SK-MEL-5 (cell line): ENCODE measurements at places on chromosomes 4 and X. TPM values are rescaled to one million over a fixed set of nuclear protein-coding genes. Genes with fewer than 3 reads are reported as not detected.

- DNase-seq, result no peak
Observed at GRCh38 chr4:137934911-137935310, 307.2 kb downstream of the SLC7A11 start.

DNA sequence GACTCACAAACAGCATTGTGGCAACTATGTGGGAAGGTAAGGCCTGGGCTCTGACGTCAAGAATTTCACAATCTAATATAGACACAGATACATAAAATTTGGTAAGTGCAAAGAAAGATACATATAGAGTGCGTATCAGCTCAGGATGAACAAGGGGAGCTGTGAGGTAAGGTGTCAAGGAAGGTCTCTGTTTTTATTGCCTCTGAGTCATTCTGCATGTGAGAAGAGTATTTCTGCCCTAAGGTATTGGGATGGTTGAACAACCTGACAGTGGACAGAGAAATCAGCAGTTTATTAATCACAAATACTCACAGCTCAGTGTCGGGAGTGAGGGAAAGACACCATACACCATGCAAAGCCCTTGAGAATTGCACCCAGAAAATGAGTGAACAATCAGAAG lies 89.8 kb downstream of the COMMD8 start:
- DNase-seq, result peak; percentile 22

DNA sequence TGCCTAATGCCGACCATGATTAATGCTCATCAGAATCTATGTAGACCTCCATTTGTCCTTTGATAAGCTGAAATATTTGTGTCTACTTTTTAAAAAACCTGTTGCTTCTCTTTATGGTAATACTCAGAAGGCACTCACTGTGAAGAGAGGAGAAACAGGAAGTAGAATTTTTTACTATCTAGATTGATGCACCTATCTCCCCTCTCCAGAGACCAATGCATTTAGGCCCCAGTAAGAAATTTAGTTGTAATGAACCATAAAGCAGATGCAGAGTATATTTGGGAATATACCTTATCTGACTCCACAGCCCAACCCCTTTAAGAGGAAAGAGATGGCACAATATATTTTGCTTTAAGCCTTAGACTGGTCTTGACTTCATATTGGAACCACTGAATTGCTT lies 11.1 kb downstream of the TBL1X start:
- no peak for DNase-seq

DNA sequence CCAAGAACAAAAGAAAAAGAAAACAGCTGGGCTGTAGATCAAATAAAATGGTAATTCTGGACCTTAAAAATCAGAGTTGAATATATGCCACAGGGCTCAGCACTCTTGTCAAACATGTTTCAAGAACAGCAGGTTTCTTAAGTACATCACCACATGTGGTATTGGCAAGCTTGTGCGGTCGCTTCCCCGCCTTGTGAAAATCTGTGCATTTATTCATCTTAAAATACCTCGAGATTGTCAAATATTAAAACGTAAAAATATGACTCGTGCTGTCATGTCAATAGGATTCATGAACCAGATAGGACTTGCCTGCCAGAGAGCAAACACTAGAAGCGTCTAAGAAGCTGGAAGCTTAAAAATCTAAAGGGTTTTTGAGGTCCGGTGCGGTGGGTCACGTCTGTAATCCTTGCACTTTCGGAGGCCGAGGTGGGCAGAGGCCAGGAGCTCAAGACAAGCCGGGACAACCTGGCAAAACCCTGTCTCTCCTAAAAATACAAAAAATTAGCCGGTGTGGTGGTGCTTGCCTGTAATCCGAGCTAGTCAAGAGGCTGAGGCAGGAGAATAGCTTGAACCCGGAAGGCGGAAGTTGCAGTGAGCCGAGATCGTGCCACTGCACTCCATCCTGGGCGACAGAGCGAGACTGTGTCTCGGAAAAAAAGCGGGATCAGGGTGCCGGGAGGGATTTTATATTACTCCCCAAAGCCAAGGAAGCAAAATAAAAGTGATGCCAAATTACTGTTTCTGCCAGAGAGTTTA lies 40.2 kb upstream of the TMEM154 start:
- no peak for DNase-seq

DNA sequence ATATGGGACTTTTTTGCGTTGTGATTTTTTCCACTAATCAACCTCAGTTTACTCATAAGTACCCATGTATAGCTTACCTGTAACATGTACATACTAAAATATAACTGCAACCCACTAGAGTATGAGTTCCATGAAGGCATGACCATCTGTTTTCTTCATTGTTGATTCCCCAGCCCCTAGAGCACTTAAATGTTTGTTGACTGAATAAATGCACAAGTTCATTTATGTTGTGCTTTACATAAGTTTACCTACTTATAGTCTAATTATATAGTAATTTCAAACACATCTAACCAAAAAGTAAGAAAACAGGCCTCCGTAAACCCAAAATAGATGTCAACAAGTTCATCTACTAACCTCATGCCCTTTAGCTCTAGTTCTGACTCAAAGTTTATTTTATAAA lies 34.7 kb downstream of the DCHS2 start:
- DNase-seq, result no peak

- DNase-seq, result no peak
Observed at GRCh38 chrX:24423960-24424359, 41.1 kb upstream of the PDK3 start.

Gene AREG
- total RNA-seq, result 1.2 TPM in 1 of 2 replicates, not detected in the other

DNA sequence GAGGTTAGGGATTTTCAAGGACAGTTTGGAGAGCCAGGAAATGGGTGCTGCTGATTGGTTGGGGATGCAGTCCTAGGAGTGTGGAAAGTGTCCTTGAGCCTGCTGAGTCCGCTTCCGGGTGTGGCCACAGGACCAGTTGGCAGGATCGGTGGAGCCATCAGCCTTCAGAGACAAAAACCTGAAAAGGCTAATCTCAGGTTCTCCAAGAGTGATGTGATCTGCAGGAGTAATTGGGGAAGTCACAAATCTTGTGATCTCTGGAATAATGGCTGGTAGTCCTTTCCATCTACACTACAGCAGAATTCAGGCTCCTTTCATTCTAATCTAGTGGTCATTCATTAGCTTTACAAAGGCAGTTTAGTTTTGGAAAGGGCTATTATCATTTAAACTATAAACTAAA lies 55.9 kb upstream of the BMP2K start:
- DNase-seq, result no peak

DNA sequence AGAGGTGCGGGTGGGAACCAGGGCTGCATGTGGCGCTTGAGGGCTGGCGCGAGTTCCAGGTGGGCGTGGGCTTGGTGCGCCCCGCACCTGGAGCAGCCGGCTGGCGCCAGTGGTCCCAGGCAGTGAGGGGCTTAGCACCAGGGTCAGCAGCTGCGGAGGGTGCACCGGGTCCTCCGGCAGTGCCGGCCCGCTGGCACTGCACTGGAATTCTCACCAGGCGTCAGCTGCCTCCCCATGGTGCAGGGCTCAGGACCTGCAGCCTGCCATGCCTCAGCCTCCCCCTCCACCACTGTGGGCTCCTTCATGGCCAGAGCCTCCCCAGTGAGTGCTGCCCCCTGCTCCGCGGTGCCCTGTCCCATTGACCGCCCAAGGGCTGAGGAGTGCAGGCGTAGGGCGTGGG lies 174.0 kb downstream of the ADAM29 start:
- DNase-seq, result no peak

Gene PIM2
- total RNA-seq, result 8.6 and 9.8 TPM in 2 replicates

Gene ADH7
- not detected in 2 replicates for total RNA-seq

- DNase-seq, result no peak
Observed at GRCh38 chr4:112637552-112637866, 566 bp downstream of the LARP7 start.

Gene BGN
- total RNA-seq, result not detected in 2 replicates

DNA sequence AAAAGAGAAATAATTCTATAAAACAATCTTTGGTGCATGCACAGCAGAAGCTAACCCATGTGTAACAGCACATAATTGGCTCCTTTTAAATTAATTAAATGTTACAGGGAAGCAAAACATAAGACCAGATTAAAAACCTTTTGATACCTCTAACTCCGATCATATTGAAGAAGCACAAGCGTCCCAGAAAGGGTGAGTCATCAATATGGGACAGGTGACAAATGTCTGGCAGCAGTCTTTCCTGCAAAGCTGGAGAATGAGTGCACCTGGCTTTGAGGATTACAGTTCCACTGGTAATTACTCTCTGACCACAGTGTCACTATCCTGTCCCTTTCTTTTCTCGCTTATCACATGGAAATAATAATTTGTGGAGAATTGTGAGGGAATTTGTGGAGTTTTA lies 94.6 kb downstream of the FAM9B start:
- no peak for DNase-seq

GRCh38 chr4:6983544-6984142 lies 59.5 kb upstream of the TADA2B start:
- DNase-seq, result no peak

GRCh38 chr4:170529748-170530722 lies 440.3 kb upstream of the AADAT start:
- DNase-seq, result no peak

GRCh38 chr4:27094224-27094623 lies 233.6 kb downstream of the STIM2 start:
- no peak for DNase-seq

- no peak for DNase-seq
Observed at GRCh38 chr4:1174941-1175634, 2.7 kb upstream of the SPON2 start.

DNA sequence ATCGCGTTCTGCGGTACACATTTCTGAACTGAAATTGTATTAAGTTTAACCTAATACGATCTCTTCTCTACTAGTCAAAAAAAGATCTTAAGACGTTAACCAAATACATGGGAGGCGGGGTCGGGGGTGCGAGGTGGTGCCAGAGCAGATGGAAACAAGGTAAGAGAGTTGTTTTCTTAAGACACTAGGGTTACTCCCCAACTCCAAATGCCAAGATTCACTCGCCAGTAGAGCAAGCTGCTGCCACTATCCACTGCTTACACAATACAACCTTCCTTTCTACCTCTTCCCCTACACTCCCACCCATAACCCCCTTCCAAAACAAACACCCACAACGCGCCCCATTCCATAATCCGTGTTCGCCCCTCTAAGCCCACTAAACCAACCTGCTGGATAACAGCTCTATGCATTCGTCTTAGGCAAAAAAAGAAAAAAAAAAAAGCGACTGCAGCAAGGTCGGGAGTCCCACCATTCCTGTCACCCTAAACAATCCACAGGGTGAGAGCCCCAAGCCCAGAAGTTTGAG lies 1.3 kb downstream of the LCORL start:
- peak; percentile 2 for DNase-seq

DNA sequence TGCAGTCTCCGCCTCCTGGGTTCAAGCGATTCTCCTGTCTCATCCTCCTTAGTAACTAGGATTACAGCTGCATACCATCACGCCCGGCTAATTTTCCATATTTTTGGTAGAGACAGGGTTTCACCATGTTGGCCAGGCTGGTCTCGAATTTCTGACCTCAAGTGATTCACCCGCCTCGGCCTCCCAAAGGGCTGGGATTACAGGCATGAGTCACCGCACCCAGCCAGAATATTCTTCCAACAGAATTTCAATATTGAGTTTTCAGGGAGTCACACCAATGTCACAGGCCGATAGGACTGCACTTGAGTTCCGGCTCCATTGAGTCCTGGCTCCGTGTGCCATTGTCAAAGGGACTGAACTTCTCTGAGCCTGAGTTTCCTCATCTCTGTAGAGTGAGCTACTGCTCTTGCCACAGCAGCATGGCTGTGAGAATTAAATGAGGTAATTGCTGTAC lies 82.9 kb downstream of the CLCN4 start:
- no peak for DNase-seq

Gene TASL
- total RNA-seq, result not detected in 2 replicates

DNA sequence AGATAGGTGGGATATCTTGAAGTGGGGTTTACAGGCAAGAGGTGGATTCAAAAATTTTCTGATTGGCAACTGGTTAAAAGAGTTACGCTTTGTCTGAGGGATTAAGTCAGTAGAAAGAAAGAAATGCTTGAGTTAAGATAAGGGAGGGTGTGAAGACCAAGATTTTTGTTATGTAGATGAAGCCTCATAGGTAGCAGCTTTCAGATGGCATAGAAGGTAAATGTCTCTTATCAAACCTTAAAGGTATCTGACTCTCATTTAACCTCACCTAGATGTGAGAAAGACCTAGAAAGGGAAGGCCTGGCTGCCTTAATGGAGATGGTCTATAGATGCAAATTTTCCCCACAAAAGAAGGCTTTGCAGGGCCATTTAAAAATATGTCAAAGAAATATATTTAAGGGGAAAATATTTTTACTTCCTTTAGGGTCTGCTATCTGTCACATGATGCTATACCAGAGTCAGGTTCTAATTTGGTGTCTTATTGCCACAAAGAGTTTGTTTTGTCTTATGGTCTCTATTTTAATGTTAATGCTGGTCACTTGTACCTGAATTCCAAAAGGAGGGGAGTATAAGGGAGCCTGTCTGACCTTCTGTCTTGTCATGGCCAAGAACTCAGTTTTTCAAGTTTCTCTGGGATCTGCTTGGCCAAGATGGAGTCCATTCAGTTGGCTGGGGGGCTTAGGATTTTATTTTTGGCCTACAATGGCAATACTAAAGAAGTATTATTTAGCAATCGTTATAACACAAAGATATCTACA lies 699.1 kb upstream of the AMOT start:
- no peak for DNase-seq

- DNase-seq, result no peak
Observed at GRCh38 chr4:140769209-140769608, 13.0 kb upstream of the TBC1D9 start.

Gene PDE5A
- 7.9 and 8.2 TPM in 2 replicates for total RNA-seq
